ENCODE measurements at places on chromosomes 7 and 10.

GRCh38 chr10:75663947-75664664 is 232.7 kb downstream of the LRMDA start:
- no peak for DNase-seq

DNA sequence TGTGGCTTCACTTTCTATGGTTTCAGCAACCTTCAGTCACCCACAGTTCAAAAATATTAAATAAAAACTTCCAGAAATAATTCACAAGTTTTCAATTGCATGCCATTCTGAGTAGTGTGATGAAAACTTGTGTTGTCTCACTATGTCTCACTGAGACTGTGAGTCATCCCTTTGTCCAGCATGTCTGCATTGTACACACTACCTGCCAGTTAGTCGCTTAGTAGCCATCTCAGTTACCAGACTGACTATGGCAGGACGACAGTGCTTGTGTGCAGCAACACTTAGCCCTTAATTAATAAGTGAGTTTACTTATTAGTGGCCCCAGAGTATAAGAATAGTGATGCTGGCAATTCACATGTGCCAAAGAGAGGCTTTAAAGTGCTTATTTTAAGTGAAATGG is 22.5 kb downstream of the CCDC186 start:
- DNase-seq: no peak

DNA sequence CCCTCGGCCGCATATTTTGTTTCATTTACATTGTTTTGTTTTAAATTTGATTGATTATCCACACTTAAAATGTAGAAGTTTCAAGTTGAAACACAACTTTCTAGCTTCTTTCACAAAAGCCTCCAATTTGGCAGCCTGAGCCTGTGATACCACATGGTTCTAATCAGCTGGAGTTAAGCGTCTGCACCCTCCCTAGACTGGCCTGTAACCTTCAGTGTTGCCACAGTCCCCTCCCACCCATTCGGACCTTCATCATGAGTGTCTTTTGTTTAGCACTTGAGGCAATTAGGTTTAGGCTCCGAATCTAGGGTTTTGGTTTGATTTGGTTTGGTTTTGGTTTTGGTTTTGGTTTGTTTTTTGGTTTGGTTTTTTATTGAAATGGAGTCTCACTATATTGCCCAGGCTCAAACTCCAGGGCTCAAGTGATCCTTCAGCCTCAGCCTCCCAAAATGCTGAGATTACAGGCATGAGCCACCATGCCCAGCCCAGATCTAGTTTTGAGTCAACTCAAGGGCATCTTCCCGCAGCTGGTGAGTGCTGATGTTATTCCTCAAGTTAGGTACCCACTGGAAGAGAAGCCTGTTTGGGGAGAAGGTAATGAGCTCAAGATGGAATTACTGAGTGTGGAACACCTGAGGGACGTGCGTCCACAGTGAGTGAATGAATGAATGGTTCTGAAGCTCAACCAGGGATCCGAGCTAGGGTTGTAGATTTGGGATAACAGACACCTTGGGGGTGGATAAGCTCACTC is 201.4 kb downstream of the HECW1 start:
- no peak for DNase-seq

DNA sequence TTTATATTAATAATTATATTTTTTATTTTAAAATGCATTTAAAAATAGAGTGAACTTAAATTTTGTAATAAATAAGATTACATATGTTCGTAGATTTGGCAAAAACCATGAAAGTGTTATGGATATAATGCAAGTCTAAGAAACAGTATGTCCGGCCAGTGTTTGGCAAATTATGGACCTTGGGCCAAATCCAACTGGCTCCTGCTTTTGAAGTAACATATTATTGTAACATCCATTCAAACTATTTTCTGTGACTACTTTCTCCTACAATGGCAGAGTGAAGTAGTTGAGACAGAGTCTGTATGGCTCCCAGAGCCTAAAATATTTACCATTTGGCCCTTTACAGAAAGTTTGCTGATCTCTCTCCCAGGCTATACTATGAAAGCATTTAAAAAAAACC is 38.9 kb downstream of the TMEM229A start:
- no peak for DNase-seq

DNA sequence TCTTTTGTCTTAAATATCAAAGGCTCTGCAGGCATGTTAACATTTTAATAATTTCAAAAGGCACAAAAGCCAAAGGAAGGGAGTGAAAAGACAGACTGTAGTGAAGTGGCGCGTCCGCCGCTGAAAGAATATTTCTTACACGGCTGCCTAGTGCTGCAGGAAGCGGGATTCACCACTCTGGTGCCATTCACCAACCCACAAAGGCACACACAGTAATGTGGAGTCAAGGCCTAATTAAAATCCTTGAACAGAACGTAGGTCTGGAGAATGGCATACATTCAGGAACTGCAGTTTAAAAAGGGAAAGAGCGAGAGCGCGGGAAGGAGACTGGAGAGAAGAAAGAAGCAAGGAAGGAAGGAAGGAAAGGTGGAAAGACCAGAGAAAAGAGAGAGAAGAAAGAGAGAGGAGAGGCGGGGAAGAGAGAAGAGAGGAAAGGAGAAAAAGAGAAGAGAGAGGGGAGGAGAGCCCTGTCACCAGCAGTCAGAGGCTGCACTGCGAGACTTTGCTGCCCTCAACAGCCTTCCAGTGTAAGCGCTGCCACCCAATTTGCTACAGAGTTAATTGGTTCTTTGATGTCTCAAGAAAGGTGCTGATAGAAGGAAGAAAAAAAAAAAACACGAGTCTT is 554.0 kb downstream of the MDFIC start:
- DNase-seq: no peak

GRCh38 chr7:36732806-36733205 is 8.5 kb upstream of the AOAH start:
- no peak for DNase-seq

- DNase-seq: no peak
Measured at GRCh38 chr7:17466216-17466615, 167.8 kb downstream of the AHR start.

DNA sequence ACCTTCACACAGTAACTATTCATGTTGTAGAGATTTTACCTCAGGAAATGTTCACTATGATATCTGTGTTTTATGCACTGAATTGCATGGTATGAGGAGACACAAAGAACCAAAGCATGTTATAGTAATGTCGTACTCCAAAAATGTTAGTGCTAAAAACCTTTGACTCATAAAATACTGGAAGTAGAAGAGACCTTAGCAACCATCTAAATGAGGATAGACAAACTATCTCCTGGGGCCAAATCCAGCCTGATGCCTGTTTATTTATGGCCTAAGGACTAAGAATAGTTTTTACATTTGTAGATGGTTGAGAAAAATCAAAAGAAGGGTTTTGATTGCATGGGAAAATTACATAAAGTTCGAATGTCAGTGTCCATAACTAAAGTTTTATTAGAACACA is 535.1 kb downstream of the INHBA start:
- no peak for DNase-seq

GRCh38 chr10:47167591-47167990 is 132.4 kb upstream of the GDF10 start:
- DNase-seq: no peak

DNA sequence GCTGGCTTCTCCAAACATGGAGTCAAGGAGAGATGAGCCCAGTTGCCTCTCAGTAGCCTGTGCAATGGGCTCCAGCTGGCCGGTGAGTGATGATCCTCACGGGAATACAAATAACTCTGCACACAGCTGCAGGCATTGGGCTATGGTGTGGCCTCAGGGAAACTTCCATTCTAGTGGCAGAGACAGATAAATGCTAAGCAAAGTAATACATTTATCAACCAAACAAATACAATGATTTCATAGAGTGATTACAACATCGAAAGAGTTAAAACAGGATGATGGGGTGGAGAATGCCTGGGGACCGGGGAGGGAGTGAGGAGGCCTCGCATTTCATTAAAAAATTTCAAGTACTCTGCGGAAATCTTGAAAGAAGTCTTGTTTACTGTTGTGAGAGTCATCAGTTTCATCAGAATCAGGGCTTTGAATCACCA is 15.0 kb upstream of the AKR1B1 start:
- no peak for DNase-seq

DNA sequence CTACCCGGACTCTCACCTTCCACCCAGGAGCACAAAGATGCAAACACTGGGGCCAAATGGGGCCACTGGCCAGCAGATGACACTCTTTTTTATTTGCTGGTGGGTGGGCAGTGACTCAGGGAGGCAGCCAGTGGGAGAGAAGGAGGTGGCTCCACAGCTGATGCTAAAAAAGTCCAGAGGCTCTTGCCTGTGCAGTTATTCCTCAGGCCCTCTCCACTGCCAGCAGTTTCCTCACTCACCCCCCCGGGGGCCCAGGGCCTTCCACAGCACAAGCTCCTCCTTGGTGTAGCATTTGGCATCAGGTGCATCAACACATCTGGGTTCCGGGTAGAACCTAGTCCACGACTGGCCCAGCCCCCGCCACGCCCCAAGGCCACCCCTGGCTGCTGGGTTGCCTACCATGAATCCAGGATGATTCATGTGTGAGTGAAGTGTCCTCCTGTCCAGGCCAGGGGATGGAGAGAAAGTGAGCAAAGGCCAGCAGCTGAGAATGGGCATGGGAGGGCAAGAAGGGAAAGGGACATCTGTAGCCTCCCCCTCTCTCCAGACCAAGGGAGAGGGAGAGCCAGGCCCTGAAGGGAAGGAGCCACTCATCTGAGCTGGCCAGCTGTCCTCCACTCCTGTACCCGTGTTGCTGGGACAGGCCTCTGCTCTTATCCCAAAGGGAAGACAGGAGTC is 1.7 kb upstream of the KCNH2 start:
- no peak for DNase-seq

DNA sequence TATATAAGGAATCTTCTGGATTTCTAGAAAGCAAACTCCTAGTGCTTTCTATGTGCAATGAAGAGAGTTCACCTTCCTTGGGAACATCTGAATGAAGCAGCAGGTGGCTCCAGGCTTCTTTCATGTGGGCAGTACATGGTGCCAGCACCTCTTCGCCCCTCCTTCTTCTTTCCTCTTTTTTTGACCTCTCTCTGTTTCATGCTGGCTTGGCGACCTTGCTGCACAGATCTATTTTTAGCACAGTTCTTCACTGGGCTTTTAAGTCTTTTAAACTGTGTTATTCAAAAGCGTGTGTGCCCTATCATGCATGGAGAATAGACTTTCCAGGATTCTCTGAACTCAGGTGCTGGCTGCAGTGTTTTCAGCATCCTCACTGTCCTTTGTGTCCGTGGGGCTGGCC is 400.3 kb upstream of the PRKCQ start:
- DNase-seq: no peak

DNA sequence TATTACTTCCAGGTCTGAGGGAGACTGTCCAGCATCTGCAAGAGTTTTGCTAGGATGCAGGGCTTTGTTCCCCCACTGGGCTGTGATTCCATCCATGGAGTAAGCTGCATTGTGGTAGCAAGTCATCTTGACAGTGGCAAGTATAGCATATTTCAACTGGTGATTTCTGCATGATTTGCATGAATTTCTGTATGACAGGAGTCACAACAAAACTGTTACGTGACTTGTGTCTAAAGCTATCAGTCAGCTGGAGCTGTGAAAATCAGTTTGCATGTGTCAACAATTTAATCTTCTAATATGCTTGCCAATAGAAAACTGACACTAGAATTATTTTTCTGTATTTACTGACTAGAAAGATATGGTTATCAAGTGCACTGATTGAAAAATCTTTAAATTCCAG is 344.3 kb downstream of the AUTS2 start:
- DNase-seq: no peak

DNA sequence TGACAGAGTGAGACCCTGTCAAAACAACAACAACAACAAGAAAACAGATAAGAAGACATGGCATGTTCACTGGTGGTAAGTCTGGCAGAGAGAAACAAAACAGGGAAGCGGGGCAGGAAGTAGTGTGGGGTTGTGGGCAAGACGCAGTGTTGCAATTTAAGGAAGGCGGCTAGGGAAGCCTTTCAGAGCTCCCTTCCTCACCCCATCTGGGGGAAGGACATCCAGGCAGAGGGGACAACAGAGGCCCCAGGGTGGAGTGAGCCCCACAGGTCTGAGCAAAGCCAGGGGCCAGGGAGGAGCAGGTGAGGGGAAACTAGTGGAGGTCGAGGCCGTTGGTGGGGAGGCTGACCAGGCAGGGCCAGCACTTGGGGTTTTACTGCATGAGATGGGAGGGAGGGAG is 16.8 kb downstream of the LAT2 start:
- DNase-seq: no peak

DNA sequence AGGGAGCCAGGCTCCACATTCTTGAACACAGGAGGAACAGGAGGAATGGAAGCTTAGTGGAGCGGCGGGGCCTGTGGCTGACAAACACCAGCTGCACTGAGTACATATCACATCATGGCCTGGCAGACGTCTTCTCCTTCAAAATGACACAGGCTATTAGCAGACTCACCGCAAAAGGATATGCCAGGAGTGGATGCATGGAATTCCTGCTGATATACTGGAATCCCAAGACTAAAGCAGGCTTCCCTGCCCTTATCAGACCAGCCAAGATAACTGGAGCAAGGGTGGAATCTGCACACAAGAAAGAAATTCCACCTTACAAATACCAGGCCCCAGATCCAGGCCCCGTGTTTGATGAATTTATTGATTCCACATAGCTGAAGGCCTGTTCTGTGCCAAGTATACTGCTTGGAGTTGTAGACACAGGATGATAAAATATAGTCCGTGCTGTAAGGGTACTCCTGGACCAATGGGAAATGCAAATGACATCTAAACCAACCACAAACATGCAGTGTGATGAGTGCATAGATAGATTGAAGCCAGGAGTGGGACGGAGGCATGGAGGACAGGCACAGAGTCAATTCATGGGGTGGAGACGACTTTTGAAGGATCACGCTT is 480.5 kb upstream of the ZMIZ1 start:
- no peak for DNase-seq

GRCh38 chr10:129936266-129936922 is 27.7 kb downstream of the EBF3 start:
- no peak for DNase-seq

DNA sequence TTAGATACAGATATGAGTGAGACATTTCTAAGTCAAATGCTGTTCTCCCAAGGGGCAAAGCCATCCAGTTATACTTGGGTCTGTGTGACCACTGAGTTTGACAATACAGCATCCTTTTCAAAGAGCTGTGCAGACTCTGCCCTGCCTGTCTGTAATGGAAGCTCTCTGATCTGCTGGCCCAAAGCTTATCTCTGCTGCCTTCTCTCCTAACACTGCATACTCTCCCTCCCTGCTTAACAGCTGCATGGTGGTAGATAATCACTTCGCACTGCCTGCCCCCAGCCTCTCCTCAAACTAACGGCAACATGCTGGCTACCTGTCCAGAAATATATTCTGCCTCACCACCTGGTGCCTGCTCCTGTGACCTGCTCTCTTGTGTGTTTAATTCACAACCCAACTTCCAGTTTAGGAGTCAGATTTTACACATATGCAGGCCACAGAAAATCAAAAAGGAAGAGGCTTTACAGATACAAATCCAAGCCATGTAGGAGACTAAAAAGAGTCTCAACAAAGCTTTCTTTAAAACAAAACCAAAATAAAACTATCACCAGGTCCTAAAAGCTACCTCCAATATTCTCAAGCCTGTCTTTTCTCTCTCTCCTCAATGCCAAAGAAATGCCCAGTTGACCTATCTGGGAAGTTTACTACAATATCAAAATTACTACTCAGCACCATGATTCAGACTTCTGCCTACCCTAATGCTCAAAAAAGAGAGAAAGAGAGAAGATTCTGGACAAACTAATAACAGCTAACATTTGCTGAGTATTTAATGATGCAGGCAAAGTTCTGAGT is 145.6 kb downstream of the RELN start:
- no peak for DNase-seq

- DNase-seq: no peak
Measured at GRCh38 chr7:26186364-26187311, 13.9 kb downstream of the HNRNPA2B1 start.

GRCh38 chr7:100371561-100372171 is 1.6 kb upstream of the PILRA start:
- no peak for DNase-seq

- DNase-seq: no peak
Measured at GRCh38 chr10:110857265-110858171, 14.2 kb upstream of the PDCD4 start.
